NCI-H1417 treated with DMSO at 0.1 percent for 48 hours (cell line): ENCODE measurements at places on chromosomes 2 and 18.
A peak's percentile ranks its signal among the peaks of the same experiment; 100 is the strongest.

DNA sequence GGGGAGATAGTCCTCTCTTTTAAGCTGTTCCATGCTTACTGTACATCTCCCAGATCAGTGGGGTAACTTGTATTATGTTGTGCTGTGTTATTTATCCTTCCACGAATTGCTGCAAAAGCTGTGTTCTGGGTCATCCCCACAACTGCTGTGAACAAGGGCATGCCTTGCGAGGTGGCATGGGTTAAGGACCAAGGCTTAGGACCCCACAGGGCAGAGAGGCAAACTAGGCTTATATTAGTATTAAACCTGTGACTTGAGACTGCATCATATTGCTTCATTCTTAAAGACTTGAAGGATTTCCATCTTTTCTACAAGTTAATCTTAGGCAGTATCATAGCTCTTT lies 19.9 kb downstream of the RND3 start:
- no peak for DNase-seq

DNA sequence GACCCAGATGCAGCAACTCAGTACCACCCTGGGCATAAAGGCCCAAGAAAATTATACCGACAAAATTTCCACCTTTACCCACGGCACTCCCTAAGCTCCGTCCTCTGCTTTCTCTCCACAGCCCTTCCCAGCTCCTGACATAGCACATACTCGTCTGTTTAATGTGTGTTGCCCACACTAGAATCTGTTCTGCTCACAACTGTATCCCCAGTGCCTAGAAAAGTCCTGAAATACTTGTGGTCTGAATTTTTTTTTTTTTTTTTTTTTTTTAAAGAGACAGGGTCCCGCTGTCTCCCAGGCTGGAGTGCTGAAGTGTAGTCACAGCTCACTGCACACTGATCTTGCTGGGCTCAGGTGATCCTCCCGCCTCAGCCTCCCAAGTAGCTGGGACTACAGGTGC lies 62.3 kb downstream of the ADCY3 start:
- no peak for DNase-seq

DNA sequence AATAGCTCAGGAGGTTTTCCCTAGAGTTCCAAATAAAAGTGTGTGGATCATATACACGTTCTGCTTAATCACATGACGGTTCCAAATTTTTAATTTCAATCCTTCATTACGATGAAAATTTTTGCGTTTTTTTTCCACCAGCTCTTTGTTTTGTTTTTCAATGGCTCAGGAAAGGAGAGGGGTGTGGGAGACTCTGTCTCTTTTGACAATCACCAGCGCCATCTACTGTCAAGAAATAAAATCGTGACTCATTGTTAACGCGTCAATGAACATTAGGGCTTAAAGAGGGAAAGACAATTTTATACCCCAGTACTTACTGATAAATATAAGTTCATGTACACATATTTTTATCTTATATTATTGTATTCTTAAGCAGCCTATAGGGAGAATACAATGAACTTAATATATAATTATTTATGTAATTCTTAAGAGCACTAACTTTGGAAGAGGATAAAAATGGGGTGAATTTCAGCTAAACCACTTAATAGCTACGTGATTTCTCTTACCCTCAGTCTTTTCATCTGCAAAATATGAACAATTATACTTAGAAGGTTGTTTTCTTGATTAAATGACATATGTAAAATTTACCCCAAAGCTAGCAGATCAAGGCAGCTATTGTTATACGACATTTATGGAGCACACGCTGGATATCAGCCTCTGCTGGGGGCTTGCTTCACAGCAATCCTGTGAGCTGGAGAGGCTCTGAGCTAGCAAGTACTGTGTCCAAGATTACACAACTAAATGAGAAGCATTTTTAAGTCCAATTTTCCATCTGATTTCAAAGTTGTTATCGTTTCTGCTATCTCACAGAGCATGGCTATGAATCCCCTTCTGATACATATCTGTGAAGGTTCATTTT lies 47.4 kb upstream of the RMDN2 start:
- DNase-seq: peak; percentile 69

GRCh38 chr2:180692322-180692721 lies 288.1 kb upstream of the UBE2E3 start:
- DNase-seq: no peak

DNA sequence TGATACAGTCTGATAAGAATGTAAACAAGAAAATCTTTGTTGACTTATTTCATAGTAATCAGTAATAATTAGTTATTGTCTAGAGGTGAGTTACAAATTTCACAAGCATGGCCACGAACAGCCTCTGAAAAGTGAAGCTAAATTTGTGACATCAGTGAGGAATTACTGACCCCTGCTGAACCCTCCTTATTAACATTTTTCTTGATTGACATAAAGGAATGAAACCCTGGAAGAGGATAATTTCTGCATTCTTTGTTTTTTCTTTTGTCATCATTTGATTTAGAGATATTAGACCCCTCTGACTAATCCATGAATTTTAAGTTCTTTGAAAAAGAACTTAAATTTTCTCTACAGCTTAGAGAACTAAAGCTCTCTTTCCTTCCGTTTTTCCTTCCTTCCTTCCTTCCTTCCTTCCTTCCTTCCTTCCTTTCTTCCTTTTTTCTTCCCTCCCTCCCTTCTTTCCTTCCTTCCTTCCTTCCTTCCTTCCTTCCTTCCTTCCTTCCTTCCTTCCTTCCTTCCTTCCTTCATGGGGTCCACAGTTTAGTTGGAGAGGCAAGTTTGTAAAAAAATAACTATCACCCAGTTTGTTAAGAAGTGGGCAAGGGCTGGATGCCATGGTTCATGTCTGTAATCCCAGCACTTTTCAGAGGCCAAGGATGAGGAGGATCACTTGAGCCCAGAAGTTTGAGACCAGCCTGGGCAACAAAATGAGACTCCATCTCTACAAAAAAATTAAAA lies 387.0 kb downstream of the MTX2 start:
- no peak for DNase-seq

DNA sequence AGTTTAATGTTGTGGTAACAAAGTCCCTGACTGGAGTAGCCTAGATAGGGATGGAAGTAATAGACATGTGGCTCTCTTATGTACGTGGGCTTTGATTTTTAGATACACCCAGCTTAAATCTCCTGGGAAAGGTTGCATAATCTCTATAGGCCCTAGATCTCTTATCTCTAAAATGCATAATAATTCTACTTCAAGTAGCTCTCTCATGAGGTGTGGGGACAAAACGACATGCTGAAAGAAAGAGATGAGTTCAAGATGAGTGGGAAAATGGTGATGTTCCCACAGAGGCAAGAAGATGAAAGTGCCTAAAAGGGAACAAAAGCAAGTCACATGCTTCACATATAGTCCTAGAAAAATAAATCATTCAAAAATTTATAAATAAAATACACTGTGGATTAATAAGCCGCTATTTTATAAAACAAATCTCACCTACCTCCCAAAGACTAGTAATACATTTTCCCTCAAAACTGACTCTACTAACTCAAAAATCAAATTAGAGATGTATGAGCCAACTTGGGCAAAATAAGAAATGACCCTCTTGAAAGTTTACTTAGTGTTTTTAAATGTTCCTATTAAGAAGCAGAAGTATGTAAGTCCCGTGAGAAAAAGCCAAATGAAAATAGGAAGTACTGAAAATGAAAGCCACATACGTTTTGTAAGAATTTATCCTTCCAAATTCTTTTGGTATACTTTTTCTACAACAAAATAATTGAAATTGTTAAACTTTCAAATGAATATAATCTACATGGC lies 148.2 kb upstream of the ITGA4 start:
- no peak for DNase-seq

DNA sequence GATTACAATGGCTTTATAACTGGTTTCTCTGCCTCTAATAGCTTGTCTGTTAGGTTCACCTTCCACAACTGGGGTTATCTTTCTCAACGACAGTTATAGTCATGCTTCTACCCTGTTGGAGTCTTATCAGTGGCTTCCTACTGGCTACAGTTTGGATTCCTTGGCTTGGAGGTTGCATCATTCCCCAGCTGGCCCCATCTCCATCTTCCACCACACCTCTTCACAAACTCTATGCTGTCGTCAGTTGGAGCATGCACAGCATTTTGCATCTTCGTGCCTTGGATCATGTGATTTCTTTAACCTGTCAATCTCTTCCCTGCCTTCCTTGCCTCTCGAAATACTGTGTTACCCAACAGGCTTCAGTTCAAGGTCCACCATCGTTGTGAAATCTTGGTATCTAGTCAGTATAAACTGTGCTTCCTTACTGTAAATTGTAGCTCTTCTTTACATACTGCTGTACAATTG lies 316.3 kb upstream of the CXCR4 start:
- no peak for DNase-seq

DNA sequence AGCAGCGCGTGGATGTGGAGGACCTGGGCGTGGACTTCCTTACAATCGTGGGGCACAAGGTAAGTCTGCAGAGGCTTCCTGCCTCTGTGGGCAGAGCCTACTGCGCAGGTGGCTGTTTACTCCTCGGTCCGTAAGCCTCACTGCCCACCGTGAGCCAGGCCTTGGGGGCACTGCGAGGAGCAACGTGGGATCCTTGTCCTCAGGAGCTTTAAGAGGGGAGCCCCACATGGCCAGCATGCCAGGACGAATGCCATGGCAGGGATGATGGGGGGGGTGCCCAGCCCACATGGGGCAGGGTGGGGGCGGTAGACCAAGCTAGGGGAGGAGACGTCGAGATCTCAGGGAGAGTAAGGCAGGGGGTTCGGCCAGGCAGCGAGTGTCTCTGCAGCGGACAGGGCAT lies 18.0 kb upstream of the ESPNL start:
- DNase-seq: no peak

- DNase-seq: no peak
These were observed 27.4 kb upstream of the IL1RL1 start for GRCh38 chr2:102283996-102284395.

GRCh38 chr2:222423632-222424275 lies 589 bp upstream of the SGPP2 start:
- DNase-seq: no peak

DNA sequence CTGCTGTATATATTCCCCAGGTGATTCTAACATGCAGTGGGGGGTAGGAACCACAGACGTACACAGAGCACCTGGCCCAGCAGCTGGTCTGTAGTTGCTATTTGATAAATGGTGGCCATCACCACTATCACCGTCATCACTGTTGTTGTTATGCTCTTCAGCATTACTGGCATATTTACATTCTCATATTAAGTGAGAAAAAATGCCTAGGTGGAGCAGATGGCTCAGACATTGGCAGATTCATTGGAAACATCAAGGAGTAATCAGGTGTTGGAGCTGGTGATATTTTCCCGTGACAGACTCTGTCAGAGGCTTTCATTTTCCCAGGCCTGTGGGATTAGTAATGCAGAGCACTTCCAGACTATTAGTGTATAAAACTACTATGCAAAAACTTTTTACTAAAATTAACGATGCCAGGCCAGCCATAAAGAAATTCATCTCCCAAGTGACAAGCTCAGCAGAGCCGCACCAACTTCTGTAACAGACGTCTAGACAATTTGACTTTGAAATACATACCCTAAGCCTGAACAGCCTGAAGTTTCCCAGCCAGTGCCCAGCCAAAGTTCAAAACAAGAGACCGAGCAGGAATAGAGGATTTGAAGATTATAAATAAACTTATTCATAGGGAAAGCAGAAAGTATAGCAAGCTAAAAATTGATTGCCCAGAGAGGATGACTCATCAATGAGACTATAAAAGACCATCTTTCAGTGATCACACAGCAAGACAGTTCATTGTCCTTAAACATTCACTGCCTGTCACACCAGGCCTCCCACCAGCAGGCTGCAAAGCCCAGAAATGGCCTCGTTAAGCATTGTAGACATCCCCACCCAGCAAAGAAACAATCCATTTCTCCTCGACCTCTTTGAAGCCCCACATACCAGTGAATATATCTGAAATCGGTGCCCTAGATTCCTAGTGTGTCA lies 247.4 kb upstream of the CHAC2 start:
- peak; percentile 73 for DNase-seq

GRCh38 chr2:230134496-230135129 lies 65.9 kb upstream of the SLC16A14 start:
- DNase-seq: no peak

GRCh38 chr2:9995059-9995458 lies 43.6 kb downstream of the GRHL1 start:
- no peak for DNase-seq

DNA sequence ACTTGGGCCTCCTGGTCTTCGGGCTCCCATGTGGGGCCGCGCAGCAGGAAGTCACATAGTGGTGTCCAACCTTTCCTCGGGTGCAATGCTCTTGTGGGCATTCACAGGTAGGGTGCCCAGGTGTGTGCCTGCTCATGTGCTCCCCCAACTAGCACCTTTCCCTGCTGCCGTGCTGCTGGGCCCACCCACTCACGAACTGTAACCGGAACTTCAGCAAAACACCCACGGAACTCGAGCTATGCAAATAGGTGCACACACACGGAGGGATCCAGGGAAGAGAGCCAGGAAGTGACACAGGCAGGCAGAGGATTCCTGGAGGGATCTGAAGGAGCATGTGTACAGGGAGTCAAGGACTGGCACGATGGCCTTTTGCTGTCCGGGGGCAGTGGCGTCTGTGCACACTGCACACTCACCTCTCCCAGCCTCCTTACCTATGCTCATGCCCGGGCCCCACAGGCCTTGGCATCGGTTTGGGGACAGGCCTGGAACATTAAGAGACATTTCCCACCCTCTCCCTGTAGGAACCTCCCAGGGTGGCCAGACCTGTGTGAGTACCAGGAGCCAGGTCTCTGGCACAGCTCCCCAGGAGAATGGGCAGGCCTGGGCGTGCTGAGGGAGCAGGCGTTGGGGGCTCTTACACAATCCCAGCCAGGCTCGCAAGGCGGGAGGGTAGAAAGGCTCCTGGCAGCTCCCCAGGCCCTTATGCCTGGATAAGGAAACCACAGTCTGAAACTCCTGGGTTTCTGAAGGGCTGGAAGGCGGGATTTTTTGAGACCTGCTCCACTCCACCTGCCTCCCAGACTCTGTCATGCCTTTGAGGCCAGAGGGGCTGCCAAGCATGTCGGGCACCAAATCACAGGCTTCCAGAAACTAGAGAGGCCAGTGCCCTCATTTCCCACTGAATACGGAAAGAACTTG lies 6.6 kb upstream of the PTMA start:
- no peak for DNase-seq

DNA sequence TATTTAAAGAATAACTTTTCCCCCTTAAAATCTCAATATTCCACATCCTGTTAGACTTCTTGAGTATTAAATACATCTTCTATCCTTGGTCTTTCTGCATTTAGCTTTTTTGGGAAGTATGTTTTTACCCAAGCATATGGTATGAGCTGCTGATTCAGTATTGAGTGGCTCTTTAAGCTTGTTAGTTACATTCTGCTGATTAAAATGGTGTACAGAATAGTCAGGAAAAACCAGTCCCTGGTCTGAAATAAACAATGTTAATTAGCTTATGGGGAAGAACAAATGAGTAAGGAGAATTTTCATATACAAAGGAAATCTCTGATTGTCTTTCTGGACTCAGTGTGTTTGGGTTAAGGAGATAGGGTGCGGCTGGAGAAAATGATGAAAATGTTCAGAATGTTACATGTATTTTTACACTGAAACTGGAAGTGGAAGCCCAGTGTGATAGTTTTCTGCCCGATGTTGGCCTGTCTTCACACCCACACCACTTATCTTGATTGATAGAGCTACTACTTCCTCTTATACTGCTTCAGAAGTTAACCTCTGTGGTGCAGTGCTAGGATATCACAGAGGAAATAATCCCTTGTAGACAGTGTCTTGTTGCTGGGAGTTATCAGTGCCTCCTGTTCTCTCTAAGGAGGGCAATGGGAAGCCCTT lies 84.0 kb downstream of the MSH2 start:
- no peak for DNase-seq
